ENCODE measurements at places on chromosomes 1 and 21.
A peak's percentile ranks its signal among the peaks of the same experiment; 100 is the strongest.

GRCh38 chr1:225919906-225920305 lies 4.1 kb downstream of the PYCR2 start:
- peak; percentile 58 for DNase-seq

DNA sequence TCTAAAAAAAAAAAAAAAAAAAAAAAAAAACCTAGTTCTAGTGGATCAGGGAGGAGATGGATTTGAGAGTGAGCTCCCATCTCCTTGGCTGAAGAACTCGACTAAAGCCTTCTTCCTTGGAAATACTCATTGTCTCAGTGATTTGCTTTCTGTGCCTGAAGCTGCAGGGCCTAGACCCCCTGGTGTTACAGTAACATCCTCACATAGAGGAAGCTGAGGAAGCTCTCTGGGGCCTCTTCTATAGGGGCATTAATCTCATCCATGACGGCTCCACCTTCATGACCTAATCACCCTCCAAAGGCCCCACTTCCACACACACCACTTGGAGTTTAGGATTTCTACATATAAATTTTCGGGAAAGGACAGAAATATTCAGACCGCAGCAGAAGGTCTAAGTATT lies 95.9 kb upstream of the ETS2 start:
- DNase-seq: no peak

DNA sequence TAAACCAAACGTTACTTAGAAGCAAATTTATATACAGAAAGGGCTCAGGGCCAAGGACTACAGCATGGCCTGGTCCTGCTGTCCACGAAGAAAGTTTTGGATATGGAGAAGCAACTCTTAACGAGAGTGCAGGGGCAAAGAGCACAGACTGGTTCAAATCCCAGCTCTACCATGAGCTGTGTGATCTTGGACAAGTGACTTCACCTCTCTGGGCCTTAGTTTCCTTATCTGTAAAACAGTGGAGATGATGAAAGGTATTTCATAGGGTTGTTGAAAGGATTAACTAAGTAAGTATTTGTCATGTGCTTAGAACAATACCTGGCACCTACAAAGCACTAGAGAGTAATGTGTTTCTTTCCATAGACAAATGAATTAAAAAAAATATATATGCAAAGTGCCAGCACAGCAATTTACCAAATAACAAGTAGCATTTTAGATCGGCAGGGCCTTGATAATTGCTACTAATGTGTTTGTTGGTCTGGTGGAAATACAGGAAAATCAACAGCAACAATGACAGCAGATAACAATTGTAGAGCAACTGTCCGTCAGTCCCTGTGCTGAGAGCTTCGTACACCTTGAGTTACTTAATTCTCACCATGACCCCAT lies 25.4 kb downstream of the TMCO4 start:
- no peak for DNase-seq

DNA sequence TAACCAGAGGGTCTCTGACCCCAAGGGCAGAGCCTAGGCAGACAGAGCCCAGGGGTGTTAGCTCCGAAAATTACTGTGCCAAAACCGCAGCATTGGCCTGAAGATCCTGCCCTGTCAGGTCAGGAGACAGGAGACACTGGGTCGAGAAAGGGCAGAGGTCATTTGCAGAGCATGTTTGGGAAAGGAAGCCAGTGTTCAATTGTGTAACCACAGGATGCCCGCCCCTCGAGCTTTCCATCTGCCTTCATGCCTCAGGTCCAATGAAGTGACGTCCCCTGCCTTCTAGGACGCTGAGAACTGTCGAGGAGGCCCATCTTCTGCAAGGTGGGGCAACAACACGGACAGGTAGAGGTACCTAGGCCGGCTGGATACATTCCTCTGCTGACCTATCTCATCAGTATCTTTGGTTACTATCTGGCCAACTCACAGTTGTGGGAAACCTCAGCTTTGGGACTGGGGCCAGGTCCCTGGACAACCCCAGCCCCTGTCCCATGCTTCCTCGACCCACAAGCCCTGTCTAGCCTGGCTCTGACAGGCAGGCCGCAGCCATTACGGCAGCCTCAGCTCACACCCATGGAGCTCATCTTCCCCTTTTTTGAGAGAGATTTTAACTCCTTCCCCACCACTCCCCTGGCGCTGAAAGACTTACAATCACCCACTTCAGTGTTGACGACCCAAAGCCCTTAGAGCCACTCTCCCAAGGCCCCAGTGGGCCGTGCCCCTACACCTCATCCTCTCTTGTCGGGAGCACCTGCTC lies 1.3 kb downstream of the ARL8A start:
- DNase-seq: peak; percentile 74

DNA sequence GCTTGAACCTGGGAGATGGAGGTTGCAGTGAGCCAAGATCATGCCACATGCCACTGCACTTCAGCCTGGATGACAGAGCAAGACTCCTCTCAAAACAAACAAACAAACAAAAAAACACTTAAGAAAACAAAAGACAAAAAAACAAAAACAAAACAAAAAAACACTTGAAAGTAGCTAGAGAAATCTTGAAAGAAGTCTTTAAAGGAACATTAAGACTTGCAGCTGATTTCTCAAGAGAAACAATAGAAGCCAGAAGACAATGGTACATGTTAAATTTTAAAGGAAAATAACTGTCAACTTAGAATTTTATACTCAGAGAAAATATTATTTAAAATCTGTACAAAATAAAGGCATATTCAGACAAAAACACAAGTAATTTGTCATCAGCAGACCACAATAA lies 71.3 kb downstream of the HLX start:
- DNase-seq: no peak

DNA sequence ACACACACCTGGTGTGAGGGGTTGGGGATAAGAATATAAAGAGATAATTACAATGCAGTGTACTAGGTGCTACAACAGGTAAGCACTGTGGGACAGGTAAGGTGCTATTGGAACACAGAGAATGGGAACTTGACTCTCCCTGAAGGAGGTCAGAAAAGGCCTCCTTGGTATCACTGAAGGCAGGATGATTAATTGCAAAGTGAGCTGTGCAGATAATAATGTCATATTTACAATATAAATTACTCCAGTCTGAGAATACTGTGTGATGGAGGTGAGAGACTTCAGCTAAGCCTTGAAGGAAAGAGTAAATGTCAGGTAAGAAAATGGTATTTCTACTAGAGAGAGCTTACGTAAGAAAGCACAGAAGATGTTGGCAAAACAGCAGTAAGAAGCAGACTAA lies 91.6 kb downstream of the EPS15 start:
- DNase-seq: no peak

DNA sequence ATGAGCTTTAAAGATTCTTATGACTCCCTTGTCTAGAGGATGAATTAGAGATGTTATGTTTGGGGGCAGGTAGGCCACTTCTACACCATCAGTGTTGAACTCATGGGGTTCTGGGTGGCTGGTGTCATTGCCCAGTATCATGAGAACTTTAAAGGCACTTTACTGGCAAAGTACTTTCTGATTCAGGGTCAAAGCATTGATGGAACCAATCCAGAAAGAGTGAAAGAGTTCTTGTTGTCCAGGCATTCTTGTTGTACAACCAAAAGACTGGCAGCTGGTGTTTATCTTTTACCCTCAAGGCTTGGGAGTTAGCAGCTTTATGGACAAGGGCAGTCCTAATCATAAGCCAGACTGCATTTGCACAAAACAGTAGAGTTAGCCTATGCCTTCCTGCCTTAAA lies 673.0 kb downstream of the USP25 start:
- no peak for DNase-seq

DNA sequence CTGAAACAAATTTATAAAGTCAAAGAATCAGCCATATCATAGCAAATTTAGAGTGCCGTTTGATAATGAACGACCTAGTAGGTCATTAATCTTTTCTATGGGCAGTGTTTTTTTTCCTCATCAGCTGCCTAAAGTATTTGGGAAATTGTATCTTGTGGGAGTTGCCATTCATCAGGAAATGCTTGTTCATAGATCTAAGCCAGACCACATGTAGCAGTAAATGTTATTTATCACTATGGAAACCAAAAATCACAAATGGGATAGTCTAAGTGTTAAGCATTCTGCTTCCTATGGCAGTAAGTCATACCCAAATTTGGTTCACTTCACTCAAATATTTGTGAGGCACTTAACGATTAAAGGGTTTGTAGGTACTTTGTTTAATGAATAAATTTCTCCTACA lies 52.9 kb downstream of the LRRC8D start:
- no peak for DNase-seq

DNA sequence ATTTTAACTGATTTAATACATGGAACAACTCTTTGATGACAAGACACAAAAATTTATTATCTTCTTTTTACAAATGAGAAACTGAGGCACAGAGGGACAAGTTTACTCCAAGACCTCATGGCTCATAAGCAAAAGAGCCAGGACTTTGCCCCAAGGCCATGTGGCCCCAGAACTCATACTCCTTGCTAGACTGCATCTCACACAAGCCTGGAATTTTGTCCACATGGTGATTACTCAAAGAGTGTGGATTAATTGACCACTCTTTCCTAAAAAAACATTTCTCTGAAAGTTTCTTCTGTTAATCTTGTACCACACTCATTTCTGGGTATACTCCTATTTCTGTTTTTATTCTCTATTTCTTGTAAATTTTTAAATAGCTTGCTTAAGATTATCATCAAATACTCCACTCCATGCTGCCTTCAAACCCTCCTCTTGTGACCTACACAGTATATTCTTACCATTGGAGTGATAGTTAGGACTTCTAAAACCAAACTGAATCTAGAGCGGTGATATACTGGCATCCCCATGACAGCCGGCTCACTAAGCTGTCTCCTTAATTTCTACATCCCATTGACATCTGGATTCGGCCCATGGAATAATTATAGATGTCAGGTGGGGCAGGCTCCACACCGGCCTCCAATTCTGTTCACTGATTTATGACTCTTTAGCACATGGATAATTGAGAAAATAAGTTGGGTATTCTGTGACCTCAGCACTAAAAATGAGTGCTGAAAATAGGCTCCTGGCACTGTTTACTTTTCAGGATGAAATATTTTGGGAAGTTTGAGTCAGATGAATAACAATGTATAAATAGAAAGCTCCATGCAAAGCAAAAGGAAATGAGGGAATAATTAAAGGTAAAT lies 16.1 kb downstream of the RGS4 start:
- DNase-seq: no peak

DNA sequence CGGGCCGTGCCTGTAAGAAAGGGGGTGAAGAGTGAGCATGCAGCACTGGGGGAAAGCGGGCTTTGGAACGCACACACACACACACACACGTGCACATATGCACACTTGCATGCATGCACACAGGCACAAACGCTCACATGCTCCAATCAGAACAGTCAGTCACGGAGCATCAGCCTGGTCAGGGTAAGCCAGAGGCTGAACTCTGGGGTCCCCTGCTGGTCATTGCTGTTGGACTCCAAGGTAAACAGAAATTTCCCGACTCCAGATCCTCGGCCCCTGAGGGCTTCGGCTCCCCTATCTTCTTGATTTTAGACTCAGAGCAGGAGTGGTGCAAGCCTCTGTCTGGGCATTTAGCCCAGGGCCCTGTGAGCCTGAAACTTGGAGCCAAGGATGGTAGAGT lies 54.2 kb downstream of the SYT2 start:
- DNase-seq: no peak
